Stimulated activated CD8-positive, alpha-beta memory T cell treated with anti-CD3 and anti-CD28 coated beads, Interleukin-4, amount 100 ng/mL, for 1 hour (primary cell): ENCODE measurements at places on chromosomes 3 and 15.

- DNase-seq = no peak
Measured at GRCh38 chr15:59388670-59389069, 16.0 kb upstream of the MYO1E start.

DNA sequence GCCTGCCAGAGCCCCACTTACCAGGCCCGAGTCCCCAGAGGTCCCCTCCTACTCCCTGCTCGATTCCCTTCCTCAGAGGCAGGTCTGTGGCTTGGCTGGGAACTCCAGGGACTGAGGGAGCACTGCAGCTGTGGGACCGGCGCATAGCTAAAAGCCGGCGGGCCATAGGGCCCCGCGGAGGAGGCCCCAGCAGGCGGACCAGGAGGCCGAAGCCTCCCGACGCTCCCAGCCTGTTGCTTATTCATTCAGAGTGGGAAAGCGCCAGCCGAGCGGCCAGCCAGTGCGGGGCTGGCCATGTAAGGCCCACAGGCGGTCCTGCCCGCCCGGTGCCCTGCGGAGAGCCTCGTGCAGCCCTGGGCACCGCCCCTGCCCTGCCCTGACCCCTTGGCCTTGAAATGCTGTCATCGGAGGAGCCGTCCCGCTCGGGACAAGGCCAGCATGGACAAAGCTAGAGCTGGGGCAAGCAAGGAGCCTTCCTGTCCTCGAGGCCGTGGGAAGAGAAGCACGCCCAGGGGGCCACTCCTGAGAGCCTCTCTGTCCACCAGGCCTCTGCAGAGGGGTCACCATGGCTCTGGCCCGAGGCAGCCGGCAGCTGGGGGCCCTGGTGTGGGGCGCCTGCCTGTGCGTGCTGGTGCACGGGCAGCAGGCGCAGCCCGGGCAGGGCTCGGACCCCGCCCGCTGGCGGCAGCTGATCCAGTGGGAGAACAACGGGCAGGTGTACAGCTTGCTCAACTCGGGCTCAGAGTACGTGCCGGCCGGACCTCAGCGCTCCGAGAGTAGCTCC, at the start of gene LOXL1:
LOXL1 (plus strand) TSS at position 244 of the 784 bp plus-strand sequence; CDS start at position 566, 322 bp downstream.
- no peak for DNase-seq

- DNase-seq = no peak
Measured at GRCh38 chr3:142651711-142652110, 55.5 kb downstream of the PLS1 start.

- DNase-seq = no peak
Measured at GRCh38 chr3:72657666-72658065, 190.6 kb downstream of the SHQ1 start.

DNA sequence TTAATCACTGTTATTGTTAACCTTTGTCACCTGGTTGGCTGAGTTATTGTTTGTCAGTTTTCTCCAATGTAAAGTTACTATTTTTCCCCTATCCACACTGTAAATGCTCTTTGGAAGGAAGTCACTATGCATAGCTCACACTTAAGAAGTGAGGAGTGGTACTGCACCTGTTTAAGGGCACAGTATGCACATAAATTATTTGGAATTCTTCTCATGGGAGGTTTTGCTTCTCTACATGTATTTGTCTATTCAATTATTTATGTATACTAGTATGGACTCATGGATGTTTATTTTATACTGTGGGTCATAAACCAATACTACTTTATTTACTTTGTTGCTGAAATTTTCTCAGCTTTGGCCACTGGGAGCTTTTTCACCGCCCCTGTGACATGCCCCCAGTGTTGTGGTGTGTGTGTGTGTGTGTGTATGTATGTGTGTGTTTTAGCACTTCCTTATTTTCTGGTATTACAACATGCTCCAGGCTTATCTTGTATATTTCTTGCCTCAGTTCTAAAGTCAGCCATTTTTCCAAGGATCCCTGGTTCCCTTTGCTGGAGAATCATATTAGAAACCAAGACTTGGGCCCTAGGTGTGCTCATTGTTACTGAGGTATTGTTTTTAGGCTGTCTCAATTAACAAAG, 290.5 kb downstream of the KBTBD8 start:
- DNase-seq = no peak

- DNase-seq = no peak
Measured at GRCh38 chr3:49751501-49751900, 27.8 kb upstream of the GMPPB start.
